SW 1271 (cell line): ENCODE measurements at places on chromosomes 7 and 10.

DNA sequence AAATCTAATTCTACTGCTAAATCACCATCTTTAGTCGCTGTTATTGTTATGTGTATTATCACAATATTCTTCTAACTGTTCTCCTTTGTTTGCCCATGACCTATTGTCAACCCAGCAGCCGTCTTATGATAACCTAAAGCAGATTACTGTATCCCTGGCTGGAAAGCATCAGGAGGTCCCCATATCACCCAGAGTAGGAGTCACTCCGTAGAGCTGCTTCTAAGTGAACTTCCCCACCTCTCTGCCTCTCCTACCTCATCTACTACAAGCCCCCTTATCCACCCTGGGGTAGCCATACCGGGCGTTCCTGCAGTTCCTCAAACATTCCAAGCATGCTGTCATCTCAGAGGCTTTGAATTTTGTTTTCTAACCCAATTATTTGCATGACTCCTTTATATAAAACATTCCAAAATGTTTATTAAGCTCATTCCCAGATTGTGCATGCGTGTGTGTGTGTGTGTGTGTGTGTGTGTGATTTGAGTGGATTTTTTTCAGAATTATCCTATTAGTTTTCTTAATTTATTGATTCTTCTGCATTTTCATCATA lies 39.7 kb downstream of the POU6F2 start:
- DNase-seq, result no peak

- no peak for DNase-seq
Observed at GRCh38 chr7:27991006-27991528, 189.5 kb downstream of the JAZF1 start.

DNA sequence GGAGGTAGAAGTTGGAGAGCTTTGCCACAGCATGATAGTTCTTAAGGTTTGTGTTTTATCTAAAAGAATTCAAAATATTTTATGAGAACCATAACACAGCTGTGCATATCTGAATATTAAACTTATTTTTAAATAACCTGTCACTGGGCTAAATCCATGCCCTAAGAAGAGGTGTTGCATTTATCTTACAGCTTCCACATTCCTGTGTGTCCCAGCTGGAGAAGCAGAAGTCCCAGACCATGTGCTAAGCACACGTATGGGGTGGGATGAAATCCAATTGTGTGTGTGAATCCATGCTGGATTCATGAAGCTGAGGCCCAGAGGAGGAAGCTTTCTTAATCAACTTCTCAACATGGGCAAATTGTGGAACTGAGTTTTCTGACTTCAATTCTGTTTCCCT lies 121.5 kb downstream of the PKD1L1 start:
- DNase-seq, result no peak

DNA sequence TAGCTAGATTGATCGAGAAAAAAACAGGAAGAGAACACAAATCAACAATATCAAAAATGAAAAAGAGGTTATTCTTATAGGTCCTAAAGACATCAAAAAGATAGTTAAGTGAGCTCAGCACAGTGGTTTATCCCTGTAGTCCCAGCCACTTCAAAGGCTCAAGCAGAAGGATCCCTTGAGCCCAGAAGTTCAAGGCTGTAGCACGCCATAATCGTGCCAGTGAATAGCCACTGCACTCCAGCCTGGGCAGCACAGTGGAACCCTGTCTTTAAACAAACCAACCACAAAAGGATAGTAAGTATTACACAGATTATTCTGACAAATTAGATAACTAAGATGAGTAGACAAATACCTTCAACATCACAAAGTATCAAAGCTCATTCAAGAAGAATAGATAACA lies 83.2 kb downstream of the HBP1 start:
- DNase-seq, result no peak

- no peak for DNase-seq
Observed at GRCh38 chr7:77370606-77371005, 45.5 kb downstream of the GSAP start.

GRCh38 chr7:155469311-155470185 lies 11.6 kb downstream of the EN2 start:
- DNase-seq, result no peak

- no peak for DNase-seq
Observed at GRCh38 chr10:42734536-42734935, 48.1 kb upstream of the BMS1 start.

DNA sequence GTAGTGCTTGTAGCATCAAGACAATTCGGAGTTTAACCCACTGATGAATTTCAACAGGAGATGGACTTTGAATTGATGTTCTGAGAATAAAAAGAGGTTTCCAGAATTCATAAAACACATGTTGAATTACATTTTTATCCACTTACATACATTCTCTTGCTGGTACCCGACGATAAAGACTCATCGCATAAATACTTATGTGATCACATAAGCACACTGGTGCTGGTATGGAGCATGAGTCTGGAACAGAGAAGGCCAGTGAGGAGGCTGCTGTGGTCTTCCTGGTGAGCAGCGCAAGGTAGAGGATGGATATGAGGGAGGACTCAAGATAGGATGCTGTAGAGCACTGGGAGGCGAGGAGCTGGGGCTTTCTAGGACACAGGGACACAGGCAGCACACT lies 109.0 kb downstream of the RNF216 start:
- no peak for DNase-seq

DNA sequence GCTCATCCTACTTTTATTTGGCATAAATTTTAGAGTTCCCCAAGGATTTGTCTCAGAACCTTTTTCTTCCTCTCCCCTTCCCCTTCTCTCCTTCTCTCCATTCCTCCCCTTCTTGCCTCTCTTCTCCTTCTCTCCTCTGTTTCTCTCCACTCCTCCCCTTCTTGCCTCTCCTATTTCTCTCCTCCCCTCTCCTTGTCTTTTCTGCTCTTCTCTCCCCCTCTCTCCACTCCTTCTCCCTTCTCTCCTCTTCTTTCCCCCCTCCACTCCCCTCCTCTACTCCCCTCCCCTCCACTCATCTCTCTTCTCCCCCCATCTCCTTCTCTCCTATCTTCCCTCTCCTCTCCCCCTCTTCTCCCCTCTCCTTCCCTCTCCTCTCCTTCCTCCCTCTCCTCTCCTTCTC lies 142.7 kb downstream of the CCDC71L start:
- no peak for DNase-seq
